Activated naive CD4-positive, alpha-beta T cell treated with anti-CD3 and anti-CD28 coated beads, Interleukin-2, amount 10 ng/mL, durations not matched to agents 7 days and 5 days (primary cell): ENCODE measurements at places on chromosomes 2 and 18.
A peak's percentile ranks its signal among the peaks of the same experiment; 100 is the strongest.

- peaks cover 61% of the 10 kb centered on the region for H3K36me3 ChIP-seq
- H3K4me1 ChIP-seq = peaks cover 23% of the 10 kb centered on the region
- H3K27ac ChIP-seq = no peak overlapping the region
These were observed 22.5 kb downstream of the MOB4 start for GRCh38 chr2:197538412-197538811.

DNA sequence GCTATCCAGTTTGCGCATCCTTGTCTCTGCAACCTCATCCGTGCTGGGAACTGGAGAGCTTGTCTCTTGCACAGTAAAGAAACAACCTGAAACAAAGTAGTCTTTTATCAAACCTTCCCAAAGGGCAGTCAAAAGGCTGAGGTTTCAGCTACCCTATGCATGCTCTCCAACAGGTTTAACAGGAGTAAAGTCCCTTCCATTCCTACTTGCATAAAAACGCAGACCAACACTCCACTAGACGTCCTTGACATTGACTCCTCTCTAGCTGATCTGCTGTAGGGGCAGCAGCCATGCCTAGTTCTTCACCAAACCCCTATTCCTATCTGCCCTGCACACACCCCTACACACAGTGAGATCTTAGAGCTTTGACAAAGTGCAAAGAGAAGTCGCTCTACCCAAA is 41.5 kb downstream of the L3MBTL4 start:
- H3K4me1 ChIP-seq = no peaks in the 10 kb centered on the region
- H3K27me3 ChIP-seq = no peaks in the 10 kb centered on the region
- H3K27ac ChIP-seq = no peak overlapping the region
- no peaks in the 10 kb centered on the region for H3K36me3 ChIP-seq
- no peak overlapping the region for H3K4me3 ChIP-seq

GRCh38 chr2:33859176-33859575 is 260.1 kb upstream of the FAM98A start:
- no peak overlapping the region for H3K27ac ChIP-seq
- H3K4me1 ChIP-seq = peaks cover 10% of the 10 kb centered on the region
- no peak overlapping the region for H3K4me3 ChIP-seq

DNA sequence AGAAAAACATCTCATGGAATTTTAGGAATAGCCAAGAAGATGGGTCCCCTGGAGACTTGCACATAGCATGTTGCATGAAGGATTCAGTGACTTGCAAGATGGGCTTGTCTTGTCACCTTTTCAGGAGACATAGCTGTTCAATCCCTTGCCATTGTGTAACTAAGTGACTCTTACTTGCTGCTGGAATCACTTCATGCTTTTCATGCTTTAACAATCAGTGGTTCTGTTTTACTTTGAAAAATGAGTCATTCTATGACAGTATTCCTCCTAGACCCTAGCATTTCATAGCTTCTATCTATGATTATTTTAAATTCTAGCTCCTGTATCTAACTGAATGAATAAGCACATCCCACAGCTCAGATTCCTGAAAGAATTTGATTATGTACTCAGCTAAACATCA is 2.8 kb downstream of the KYNU start:
- no peak for DNase-seq
- H3K27me3 ChIP-seq = no peaks in the 10 kb centered on the region
- no peaks in the 10 kb centered on the region for H3K4me1 ChIP-seq
- H3K27ac ChIP-seq = no peak overlapping the region
- no peak overlapping the region for H3K4me3 ChIP-seq

DNA sequence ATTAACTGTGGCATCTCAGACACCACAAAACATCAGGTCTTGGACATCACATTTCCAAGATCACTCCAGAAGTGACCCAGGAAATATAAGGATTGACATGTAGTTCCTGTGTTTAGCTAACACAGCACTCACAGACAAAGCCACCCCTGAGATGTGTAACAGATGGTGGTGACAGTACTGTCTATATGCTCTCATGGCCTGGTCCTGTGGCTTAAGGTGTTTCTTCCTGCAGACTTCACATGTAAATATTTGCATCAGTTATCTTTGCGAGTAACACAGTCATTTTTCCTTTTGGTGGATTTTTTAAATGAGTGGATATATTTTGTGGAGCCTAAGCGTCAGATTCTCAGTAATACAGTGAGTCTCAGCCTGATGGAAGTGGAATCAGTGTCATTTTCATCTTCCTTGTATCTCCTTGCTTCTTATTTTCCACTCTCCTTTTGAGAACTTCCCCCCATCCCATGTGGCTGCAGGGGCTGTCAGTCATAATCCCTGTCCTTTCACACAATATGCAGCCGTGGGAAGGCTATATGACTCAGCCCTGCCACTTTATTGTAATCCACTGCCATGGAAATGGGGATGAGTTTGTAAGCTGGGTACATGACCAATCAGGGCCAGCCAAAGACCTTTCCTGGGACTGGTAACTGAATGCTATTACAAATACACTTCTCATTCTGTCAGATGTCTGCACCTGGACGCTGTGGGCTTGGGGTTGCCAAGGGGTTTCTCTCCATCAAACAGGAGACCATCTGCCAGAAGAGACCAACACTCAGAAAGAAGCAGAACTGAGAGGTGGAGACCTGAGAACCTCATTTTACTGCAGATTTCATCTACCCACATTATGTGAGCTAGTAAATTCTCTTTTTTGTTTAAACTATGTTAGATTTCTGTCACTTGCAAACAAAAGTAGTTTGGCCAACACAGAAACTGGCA is 74.3 kb downstream of the ICOS start:
- peaks cover 57% of the 10 kb centered on the region for H3K4me1 ChIP-seq
- peaks cover 22% of the 10 kb centered on the region for H3K36me3 ChIP-seq
- no peak for DNase-seq
- no peak overlapping the region for H3K4me3 ChIP-seq
- no peak overlapping the region for H3K27ac ChIP-seq

DNA sequence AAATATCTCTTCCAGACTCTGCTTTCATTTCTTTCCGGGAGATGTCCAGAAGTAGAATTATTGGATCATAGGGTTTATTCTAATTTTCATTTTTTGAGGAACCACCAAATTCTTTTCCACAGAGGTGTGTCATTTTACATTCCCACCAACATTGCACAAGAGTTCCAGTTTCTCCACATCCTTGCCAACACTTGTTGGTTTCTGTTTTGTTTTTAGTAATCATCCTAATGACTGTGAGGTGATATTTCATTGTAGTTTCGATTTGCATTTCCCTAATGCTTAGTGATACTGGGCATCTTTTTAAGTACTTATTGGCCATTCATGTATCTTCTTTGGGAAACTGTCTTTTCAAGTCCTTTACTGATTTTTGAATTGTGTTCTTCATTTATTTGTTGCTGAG is 513.1 kb downstream of the PARD3B start:
- no peak overlapping the region for H3K27ac ChIP-seq
- H3K4me1 ChIP-seq = peaks cover 40% of the 10 kb centered on the region
- no peak overlapping the region for H3K4me3 ChIP-seq
- no peaks in the 10 kb centered on the region for H3K27me3 ChIP-seq

DNA sequence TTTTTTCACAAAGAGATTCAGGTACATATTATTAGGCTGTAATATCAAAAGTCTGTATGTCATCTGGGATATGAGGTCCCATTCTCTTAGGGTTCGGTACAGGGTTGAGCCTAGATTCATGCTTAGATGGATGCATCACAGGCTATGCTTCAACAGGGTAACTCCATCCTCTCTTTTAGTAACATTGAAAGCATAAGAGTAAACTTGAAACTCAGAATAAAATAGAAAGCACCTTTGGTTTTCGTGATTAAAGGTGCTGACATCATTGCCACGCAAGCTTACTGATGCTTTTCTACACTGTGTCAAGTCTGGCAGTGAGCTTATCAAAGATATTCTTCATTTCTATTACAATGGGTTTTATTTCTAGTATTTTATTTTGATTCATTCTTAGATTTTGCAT is 419.1 kb upstream of the DSEL start:
- no peak overlapping the region for H3K27ac ChIP-seq
- no peak for DNase-seq
- H3K4me1 ChIP-seq = no peaks in the 10 kb centered on the region
- no peaks in the 10 kb centered on the region for H3K27me3 ChIP-seq
- H3K4me3 ChIP-seq = no peak overlapping the region
- H3K36me3 ChIP-seq = no peaks in the 10 kb centered on the region

- H3K27ac ChIP-seq = peak overlapping the region; percentile 93
- DNase-seq = peak; percentile 77
- H3K4me1 ChIP-seq = peaks cover 68% of the 10 kb centered on the region
- peak overlapping the region; percentile 95 for H3K4me3 ChIP-seq
- H3K27me3 ChIP-seq = no peaks in the 10 kb centered on the region
These were observed 2.6 kb downstream of the ANKRD44 start for GRCh38 chr2:197307933-197308521.

GRCh38 chr18:79429785-79430281 is 34.1 kb downstream of the NFATC1 start:
- no peak for DNase-seq
- H3K27ac ChIP-seq = no peak overlapping the region
- H3K4me3 ChIP-seq = no peak overlapping the region
- no peaks in the 10 kb centered on the region for H3K27me3 ChIP-seq
- H3K4me1 ChIP-seq = peaks cover 5% of the 10 kb centered on the region
- peaks cover 13% of the 10 kb centered on the region for H3K36me3 ChIP-seq

DNA sequence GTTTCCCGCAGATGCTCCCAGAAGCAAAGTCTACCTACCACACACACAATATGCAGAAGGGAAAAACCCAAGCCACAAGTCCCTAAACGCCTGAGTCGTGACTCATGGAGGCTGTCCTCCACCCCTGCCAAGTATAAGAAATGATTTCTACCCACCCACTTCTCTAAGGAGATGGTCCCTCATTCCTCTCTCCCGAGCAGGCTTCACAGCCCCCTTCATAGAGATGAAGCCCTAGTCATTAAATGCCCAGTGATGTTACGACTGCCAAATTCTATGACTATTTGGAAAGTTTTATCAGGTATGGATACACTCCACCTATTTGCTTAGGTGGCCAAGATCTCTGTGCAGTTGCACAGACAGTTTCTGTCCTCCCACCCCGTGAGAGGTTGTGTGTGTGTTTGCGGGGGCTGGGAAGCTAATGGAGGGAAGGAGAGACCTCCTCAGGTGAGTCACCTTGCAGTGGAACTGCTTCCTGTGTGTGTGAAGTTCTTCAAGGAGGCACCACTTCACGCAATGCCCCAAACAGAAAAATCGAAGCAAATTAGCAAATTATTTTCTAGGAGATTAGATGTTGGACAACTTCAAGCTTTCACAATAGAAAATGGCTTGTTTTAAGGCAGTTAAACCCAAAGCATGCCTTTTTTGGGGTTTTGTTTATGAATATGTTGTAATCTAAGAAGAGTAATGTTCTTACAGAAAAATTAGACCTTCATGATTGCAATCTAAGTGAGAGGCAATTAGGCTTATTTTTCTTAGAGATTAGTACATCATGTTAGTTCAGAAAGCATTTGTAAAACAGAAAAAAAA is 175.2 kb downstream of the TGIF1 start:
- H3K27ac ChIP-seq = peak overlapping the region; percentile 83
- H3K27me3 ChIP-seq = no peaks in the 10 kb centered on the region
- peaks cover 38% of the 10 kb centered on the region for H3K4me1 ChIP-seq

DNA sequence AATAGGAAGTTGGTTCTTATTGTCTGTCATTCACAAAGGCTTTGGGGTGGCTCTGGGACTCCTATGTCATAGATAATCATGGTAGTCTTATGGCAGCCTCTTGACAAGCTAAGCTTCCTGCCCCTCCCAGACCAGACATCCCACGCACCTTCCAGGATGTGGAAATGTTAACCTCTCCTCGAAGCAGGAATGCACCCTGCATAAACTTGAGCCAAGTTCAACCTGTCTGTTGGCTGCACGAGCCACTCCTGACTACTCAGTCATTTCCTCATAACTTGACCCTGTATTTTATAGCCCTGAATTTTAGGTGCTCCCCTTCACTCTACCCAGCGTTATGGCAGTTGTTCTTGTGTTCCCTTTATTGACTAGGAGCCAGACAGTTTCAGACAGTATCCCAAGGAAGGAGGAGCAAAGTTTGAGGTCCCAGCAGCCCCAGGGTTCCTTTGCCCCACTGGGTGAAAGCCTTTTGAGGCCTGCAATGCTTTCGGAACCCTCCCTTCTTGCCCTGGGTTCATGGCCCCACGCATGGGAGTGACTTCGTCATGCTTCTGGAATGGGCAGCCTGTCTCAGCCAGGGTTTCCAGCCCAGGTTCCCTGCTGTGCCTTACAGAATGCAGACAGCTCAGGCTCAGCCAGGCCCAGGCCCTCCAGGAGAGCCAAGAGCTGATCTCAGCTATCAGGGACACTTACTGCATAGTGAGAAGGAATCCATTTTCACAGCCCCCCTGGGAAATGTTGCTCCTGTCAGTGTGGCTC is 15.6 kb upstream of the INO80C start:
- no peaks in the 10 kb centered on the region for H3K36me3 ChIP-seq
- H3K4me3 ChIP-seq = no peak overlapping the region
- no peaks in the 10 kb centered on the region for H3K4me1 ChIP-seq
- peaks cover 3% of the 10 kb centered on the region for H3K27me3 ChIP-seq

GRCh38 chr2:149597050-149597667 is 9.6 kb upstream of the MMADHC start:
- no peak for DNase-seq
- H3K27ac ChIP-seq = no peak overlapping the region
- H3K27me3 ChIP-seq = peaks cover 24% of the 10 kb centered on the region
- no peaks in the 10 kb centered on the region for H3K36me3 ChIP-seq
- no peak overlapping the region for H3K4me3 ChIP-seq
- H3K4me1 ChIP-seq = peaks cover 25% of the 10 kb centered on the region

DNA sequence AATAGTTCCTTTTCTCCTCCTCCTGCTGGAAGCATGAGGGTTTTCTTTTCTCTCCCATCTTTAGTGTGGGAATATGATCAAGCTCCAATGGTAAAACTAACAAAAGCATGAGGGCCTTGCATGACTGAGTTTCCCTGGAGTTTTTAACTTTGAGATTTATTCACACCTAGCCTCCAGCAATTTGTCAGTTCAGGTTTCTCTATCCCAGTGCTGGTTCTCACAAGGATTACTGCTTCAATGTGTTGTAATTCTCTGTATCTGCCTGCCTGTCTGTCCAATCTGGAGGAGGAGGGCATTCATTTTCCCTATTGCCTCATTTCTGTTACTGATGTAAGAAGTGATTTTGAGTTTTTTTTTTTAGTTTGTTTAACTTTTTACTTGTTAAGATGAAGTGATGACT is 57.6 kb upstream of the RPRM start:
- H3K4me1 ChIP-seq = no peaks in the 10 kb centered on the region
- no peaks in the 10 kb centered on the region for H3K27me3 ChIP-seq
- no peaks in the 10 kb centered on the region for H3K36me3 ChIP-seq
- no peak overlapping the region for H3K27ac ChIP-seq

GRCh38 chr18:33556846-33557245 is 21.2 kb upstream of the ASXL3 start:
- H3K36me3 ChIP-seq = no peaks in the 10 kb centered on the region
- peaks cover 2% of the 10 kb centered on the region for H3K4me1 ChIP-seq
- DNase-seq = no peak
- H3K27me3 ChIP-seq = no peaks in the 10 kb centered on the region

GRCh38 chr2:182445391-182445965 is 18.6 kb upstream of the PDE1A start:
- H3K4me3 ChIP-seq = no peak overlapping the region
- H3K36me3 ChIP-seq = no peaks in the 10 kb centered on the region
- no peak overlapping the region for H3K27ac ChIP-seq
- H3K4me1 ChIP-seq = no peaks in the 10 kb centered on the region
- H3K27me3 ChIP-seq = no peaks in the 10 kb centered on the region
